BE2C (cell line): ENCODE measurements at places on chromosomes 3 and 15.

DNA sequence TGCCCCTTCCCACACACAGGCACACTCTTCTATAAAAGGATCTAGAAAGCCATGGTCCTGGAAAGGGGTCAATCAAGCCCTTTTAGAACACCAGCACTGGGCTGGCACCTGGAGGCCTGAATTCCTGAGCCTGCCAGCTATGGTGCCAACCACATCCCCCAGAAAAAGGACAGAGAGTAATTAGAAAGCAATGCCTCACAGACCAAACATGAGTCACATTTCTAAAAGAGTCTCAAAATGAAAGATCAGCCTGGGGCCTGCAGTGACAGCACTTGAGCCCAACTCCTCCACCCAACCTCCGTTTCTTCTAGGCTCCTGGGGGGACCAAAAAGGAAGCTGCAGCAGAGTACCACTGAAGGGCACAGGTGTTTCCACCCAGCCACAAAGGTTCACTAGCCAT lies 14.1 kb downstream of the MYLK start:
- DNase-seq, result no peak

DNA sequence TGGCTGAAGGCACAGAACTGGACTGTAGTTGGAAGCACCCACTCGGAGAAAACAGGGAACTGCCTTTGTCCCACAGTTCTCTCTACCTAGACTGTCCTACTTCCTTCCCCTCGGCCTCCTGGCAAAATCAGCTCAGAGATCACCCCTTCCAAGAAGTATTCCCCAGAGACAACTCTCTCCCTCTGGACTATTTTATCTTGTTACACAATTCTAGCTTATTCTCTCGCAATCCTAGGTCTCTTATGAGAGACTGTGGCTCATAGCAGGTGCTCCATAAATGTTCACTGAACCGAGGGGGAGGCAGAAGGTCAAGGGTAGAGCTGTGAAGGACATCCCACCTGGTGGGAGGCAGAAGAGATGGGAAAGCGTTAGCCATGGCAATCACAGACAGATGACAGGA lies 10.6 kb downstream of the HEG1 start:
- DNase-seq, result no peak

DNA sequence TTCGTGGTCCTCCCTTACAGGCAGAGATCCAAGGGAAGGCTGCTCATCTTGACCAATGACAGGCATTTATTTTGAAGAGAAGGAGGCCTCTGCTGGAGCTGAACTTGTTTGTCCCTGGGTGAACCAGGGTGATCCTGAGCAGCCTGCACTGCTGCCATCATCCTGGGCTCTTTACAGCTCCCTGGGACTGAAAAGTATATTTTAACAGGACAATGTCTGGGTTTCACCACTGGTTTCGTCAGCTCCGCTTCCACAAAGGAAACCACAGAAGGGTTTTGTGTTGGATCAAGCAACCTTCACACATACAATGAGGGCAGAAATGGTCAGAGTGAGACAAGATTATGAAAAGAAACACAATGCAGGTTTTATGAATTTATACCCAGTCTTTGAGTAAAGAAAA lies 400.7 kb upstream of the TPM1 start:
- no peak for DNase-seq

GRCh38 chr3:6438031-6438430 lies 422.9 kb upstream of the GRM7 start:
- no peak for DNase-seq

- no peak for DNase-seq
Measured at GRCh38 chr3:141078200-141078599, 27.1 kb downstream of the SPSB4 start.

GRCh38 chr15:63970621-63971426 lies 75.5 kb downstream of the DAPK2 start:
- DNase-seq, result no peak

DNA sequence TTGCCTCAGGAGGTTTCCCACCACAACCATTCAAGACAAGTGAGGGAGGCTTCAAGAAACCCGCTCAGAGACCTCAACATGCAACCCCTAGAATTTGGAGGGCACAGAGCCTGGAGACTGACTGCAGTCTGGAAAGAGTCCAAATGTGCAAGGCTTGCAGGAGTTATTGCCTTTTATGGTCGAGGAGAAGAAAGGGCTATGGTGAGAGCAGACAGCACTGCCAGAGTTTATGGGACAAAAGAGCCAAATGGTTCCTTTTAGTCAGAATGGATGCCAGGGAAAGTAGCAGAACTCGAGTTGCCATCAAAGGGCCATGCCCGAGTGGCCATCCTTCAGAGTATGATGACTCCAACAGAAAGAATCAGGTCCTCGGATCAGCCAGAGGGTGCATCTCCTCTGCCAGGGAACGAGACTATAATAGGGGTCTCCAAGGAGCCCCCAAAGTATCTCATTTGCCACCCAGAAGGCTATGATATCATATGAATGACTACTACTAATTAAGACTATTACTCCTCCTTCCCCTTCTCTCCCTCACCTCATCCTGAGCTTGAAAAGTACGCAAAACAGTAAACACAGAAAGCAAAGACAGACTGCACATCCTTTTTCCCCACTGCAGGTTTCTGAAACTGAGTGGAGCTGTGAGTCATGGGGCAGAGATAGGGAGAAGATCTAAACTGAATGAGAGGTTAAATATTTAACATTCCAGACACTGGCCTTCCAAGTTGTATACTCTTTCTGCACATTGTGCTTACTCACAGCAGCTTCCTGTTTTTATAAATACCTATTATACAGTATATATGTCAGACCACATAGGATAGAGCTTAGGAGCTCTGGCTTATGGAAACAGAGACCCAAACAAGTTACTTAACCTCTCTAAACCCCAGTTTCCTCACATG lies 33.9 kb upstream of the TMCO5A start:
- DNase-seq, result no peak

- DNase-seq, result no peak
Measured at GRCh38 chr15:42577514-42578031, 2.2 kb downstream of the STARD9 start.

DNA sequence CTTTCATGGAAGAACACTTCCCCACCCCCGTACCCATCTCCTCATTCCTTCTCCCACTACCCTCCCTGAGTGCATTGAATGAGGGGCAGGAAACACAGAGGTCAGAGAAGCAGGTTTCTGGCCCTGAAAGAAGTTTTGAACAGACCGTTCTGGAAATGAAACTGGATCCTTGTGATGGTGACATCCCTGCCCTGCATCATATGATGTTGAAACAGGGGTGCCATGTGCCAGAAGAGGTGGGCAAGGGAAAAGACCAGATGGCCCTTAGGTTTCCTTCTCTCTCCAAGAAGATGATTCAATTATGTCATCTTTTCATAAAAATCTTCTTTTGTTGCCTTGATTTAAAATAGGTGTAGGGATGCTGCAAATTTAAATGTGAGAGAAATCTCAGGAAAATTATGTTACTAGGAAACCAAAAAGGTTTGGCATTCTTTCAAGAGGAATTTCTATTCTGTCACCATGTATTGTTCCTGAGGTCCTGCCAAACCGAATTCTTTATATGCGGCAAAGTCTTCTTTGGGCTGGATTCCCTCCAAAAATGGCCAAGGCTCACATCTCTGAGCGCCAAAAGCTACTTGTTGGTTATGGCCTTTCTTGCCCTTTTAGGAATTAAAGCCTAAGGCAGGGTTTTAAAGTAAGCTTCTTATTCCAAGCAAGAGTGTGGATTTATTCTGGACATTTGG lies 19.9 kb upstream of the TNFAIP8L3 start:
- no peak for DNase-seq

DNA sequence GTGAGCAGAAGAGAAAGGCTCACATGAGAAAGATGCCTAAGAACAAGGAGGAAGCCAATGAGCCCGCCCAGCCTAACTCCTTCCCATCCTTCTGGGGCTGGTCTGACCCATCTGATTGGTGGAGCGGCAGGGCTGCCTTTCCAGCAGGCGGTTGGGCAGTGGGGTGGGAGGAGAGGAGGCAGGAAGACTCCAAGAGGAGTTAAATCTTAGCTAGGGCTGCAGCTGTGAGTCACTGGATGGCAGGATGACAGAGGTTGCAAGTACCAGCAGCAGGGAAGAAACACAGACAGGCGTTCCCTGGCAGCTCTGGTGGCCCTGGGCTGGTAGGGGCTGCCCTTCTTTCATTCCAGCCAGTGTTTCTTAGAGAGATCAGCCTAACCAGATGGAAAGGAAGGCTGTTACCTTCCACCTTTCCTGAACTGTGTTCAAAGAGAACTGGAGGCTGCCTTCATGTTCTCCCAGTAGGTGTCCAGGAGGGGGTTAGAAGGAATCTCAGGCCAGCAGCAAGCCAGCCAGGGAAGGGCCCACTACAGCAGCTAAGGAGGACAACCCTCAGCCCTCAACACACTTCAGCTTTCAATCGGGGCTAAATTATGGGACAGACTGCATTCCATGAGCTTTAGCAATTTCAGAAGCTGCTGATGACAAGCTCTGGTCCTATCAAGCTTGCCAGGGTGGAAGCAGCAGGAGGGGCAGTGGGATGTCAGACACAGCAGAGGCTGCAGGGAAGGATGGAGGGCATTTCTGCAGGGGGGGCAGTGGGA lies 50.3 kb downstream of the CHSY1 start:
- peak; percentile 92 for DNase-seq

DNA sequence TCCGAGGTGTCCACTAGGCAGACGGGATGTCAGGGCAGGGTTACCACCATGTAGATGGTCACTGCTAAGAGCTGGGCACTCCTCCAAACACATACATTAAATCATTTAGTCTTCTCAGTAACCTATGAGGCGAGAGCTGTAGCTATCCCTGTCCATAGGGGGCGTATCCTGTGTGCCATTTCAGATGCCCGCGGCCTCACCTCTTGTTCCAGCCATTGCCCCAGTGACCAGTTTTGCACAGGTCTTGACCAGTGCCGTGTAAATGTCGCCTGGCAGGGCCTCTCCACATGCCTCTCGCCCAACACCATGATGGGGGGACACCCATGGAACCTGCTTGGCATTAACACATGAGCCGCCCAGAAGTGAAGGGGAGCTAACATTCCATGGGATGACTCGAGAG lies 20.8 kb upstream of the SRP14 start:
- no peak for DNase-seq

DNA sequence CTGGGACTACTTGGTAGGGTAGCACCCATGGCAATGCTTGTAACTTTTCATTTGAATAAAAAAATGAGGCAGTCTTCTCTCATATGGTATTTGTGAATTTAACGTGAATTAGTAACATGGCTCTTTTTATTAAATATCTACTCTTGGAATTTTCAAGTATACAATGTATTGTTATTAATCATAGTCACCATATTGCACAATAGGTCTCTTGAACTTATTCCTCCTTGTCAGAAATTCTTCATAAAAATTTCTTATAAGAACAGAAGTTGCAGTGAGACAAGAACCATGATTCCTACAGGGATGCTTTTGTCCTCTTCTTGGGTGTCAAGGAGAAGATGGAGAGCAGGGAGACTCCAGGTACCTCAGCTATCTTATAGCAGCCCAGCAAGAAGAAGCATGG lies 203.8 kb upstream of the FEZF2 start:
- no peak for DNase-seq

GRCh38 chr3:100104442-100104798 lies 9.9 kb downstream of the FILIP1L start:
- no peak for DNase-seq

- DNase-seq, result no peak
Measured at GRCh38 chr3:188085584-188086560, 68.1 kb upstream of the LPP start.

GRCh38 chr3:59115364-59116232 lies 65.8 kb upstream of the CFAP20DC start:
- no peak for DNase-seq

DNA sequence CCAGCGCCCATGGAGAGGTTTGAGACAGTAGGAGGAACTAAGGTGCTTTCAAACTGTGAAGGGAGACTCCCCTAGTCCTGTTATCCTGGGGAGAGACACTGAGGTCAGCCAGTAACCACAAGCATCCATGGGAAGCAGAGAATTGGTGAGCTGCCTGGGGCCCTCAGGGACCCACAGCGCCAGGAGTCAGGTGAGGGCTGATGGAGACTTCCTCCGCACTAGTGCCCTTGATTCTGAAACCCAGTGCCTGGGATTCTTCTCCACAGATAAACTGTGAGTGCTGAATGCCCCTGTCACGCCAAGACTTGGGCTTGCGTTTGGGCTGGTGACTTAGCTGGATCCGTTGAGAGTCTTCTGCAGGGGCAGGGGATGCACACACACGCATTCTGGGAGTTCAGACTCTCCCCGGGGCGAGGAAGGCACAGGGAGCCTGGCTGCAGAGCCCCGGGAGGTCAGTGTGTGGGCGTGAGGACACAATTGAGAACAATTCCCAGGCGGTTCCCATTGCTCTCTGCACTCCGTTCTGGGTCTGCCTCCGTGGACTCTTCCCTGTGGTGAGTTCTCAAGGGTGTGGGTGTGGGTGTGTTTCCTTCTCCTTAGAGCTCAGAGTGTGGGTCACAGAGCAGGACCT lies 37.9 kb upstream of the SLCO2A1 start:
- no peak for DNase-seq

- no peak for DNase-seq
Measured at GRCh38 chr15:98794748-98795147, 146.4 kb downstream of the IGF1R start.

DNA sequence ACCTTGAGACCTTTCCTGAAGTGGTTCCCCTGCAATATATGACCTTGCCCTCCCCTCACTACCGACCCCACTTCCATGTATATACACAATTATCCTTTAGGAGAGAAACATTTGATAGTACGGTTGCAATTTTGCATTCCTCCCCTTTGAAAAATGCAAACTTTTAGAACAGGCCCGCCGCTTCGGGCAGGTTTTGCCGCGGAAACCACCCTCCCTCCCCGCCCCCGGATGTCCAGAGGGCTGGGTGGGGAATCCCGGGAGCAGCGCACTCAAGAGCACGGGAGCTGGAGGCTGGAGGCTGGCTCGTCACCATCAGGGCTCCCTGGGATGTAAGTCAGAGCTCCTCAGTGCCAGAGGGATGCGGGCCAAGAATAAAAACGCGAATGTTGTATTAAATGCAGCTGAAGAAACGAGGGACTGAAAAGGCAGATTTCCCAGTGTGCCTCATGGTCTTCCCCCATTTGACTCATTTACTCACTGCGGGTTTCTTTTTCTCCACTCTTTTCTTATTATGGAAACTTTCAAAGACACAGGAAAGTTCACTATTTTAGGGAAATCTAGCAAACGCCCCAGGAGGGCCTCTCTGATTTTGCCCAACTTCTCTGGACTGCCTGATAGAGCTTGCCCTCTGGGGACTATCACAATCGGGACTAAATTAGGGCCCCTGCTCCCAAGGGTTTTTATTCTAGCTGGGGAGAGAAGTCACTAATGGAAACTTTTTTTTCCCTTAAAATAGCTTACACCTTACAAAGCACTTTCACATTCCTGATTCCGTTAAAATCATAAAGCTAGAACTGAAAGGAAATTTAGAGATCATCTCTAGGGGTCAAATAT lies 2.9 kb upstream of the USP3 start:
- no peak for DNase-seq

DNA sequence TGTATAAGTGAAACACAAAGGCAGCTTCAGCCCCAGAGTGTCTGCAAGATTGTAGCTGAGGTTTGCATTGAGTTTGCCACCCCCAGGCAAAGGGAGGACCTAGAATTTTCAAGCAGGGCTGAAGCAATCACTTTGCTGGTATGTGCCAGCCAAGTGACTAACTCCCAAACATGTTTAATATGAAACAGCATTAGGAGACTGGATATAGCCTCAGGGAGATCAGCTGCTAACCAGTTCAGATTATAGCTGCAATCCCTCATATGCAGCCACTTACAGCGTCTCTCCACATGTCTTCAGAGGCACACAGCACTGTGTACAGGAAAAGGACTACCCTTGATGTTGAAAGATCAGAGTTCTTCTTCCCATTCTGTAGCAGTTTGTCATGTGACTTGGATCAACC lies 38.4 kb upstream of the PPP2R3A start:
- no peak for DNase-seq
